ENCODE measurements at places on chromosomes 1 and 21.

DNA sequence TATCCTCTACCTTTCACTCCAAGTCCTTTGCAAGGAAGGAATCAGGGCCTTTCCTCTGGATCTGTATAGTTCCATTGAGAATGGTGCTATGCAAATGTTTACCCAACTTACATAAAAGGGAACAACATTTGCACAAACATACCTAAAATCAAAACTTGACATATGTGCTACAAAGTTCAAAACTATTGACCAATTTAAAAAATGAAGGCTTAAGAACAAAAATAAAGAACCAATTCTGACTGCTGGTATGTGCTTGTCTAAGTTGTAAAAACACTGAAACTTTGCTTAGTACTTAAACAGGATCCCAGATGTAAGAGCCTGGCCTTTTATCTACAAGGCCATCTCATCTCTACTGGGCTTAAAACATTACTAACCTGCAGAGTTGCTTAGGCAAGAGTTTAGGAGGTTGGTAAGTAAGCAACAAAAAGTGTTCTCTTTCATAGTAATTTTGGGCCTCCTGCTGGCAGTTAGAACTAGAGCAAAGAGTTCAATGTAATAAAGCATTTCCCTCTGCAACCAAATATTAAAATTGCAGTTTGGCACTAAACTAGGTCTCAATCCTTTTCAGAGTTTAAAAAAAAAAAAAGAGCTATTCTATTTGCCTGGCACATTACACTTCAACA, 2.0 kb downstream of the SCMH1 start:
- DNase-seq = peak; percentile 65

DNA sequence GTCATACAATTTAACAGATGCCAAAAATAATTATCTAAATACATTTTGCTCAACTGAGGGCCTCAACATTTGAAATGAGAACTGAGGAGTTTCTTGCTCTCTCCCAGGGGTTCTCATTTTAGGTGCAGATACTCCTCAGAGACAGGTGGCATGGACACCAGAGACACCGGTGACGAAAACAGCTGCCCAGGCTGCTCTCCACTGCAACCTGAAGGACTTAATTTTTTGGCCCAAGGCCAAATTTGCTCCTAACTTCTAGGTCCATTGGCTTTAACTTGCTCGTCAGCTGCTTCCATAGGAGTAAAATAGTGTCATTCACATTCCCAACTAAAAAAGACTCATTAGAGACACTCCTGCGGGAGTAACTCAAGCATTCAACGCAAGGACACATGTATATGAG, 87.0 kb downstream of the NRIP1 start:
- no peak for DNase-seq

DNA sequence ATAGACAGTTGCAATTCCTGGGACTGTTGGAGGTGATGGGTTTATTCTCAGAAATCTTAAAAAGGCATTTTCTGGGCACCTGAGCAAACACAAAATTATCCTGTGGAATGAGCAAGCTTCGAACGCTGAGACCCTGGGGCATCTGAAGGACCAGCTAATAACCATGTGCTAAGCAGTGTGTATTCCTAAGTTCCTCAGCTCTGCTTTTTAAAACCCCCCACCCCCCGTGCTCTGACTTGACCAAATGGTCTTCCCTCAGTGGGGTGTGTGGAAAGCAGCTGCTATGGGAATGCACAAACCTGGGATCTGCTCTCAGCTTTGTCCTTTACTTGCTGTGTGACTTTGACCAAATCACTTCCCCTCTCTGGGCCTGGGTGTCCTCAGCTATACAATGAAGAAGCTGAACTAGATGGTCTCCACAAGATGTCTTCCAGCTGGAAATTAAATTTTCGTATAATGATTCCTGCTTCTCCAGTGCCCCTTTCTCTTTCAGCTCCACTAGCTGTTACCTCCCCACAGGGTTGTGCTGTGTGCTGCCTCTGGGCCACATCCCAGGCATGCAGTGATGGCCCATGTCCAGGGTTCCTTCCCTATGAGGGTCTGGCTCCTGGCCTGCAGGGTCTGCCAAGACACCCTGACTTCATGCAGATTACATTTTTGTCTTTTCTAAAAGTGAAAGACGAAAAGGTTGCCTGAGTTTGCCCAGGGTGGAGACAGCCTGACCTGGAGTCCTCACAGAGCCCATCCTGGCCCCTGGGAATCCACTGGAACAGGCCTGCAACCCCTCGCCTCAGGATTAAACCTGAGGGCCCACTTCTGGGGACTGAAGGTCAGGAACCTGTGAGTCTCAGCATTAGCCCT, 14.9 kb upstream of the CD247 start:
- no peak for DNase-seq

GRCh38 chr21:27265492-27265891, 298.6 kb upstream of the ADAMTS5 start:
- DNase-seq = no peak

DNA sequence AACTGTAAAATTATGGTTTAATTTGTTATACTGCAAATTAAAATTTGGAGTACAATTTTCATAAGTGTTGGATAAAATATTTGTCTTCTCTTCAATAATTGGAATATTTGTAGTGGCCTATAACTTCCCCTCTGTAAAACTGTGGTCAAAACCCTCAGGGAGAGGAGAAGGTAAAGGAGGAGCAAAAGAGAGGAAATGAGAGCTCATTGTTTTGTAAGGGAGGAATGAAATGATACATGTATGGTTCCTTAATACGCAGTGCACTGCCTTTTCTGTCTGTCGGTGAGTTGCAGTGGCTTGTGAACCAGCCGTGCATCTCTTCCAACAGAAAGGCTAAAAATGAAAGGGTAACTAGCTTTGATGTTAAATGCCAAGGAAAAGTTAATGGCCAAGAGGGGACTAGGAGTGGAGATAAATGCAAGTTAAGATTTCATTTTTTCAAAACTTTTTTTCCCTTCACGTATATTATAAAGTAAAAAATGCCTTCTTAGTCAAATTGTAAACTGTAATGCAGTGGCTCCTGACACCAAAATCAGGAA, 26.4 kb downstream of the LRRC8D start:
- no peak for DNase-seq
